ENCODE measurements at places on chromosomes 4 and X.

- no peak for DNase-seq
Measured at GRCh38 chr4:185512516-185512915, 22.8 kb downstream of the PDLIM3 start.

- DNase-seq, result no peak
Measured at GRCh38 chr4:154184238-154184637, 307.4 kb downstream of the DCHS2 start.

GRCh38 chr4:154406018-154406795, 85.4 kb downstream of the DCHS2 start:
- no peak for DNase-seq

- no peak for DNase-seq
Measured at GRCh38 chr4:118846979-118847378, 11.1 kb upstream of the SEC24D start.

DNA sequence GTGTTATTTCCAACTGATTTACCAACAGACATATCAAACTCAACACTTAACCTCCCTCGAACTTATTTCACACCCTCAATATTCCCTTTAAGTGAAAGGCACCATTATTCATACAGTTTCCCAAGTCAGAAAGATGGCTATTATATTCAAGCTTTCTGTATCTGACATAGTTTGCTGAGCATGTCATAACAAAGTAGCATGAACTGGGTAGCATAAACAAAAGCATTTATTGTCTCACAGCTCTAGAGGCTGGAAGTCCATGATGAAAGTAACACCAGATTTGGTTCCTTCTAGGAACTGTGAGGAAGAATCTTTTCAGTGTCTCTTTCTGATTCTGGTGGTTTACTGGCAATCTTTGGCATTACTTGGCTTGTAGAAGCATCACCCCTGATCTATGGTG, 1388.6 kb downstream of the TECRL start:
- no peak for DNase-seq

GRCh38 chrX:30874851-30875250, 14.2 kb downstream of the TAB3 start:
- DNase-seq, result no peak

DNA sequence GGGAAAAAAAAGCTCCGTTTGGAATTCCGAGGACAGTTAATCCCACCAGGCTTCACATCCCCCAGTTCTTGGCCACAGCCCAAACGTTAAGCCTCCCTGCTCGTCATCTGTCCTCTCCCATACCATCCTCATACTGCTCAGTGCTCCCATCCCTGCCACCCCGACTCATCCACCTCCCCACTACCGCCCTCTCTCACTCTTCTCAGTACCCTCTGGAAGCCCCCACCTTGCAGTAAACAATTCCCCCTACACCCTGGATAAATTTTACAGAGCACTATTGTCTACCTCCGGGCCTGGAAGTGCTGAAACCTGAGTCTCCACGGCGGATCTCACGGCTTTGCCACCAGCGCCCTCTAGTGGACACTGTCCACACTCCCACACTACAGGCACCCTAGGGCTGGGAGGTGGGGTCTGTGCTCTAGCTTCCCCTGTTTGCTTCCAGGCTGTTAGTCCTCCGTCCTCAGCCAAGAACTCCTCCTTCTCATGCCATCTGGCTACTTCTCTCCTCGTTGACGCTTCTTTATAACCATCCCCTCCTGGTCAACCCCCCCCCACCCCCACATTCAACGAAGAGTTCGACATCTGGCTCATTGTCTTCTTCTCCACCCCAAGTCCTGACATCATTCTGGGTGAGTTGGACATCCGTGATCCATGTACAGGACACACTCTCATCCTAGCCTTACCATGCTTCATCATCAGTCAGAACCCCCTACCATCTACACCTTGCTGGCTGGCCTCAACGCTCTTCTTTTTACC, 54.5 kb downstream of the RTL9 start:
- DNase-seq, result no peak

- DNase-seq, result no peak
Measured at GRCh38 chrX:8868906-8869305, 67.7 kb upstream of the FAM9A start.

DNA sequence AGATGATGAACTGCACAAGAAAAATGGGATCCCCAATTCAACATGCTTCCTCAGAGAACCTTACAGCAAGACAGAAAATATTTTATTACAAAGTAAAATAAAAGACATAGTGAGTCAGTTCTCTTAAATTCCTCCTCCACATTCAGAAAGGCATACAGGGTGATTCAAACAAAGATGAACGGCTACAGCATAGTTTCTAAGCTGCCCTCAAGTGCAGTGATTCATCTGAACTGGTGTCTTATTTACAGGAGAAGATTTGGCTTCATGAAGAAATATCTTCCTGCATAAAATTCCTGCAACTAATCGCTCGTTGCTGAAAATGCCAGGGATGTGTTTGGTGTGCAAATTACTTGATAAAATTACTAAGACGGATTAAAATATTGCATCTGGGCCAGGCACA, 103.6 kb downstream of the PRKX start:
- peak; percentile 67 for DNase-seq

GRCh38 chr4:98242063-98242462, 19.1 kb upstream of the RAP1GDS1 start:
- no peak for DNase-seq

- no peak for DNase-seq
Measured at GRCh38 chrX:45778616-45779015, 577.9 kb upstream of the DIPK2B start.

- no peak for DNase-seq
Measured at GRCh38 chr4:47662975-47663374, 174.9 kb downstream of the CORIN start.

DNA sequence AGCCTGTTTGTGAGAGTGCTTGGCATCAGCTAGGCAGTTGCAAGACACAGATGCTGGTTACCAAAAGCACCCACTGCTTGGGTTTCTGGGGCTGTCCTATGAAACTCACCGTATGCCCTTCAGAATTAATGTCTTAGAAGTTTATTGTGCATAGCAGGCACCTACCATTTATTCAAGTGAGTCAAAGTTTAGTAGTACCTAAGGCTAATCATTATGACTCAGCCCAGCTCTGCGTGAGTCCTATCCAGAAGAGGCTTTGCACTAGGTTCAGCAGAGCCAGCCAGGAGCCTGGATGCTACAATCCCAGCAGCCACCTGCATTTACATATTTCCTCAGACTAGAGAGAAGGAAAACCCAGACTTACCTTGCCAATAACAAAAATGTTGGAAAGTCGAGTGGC, 4.2 kb downstream of the RPS4X start:
- no peak for DNase-seq

DNA sequence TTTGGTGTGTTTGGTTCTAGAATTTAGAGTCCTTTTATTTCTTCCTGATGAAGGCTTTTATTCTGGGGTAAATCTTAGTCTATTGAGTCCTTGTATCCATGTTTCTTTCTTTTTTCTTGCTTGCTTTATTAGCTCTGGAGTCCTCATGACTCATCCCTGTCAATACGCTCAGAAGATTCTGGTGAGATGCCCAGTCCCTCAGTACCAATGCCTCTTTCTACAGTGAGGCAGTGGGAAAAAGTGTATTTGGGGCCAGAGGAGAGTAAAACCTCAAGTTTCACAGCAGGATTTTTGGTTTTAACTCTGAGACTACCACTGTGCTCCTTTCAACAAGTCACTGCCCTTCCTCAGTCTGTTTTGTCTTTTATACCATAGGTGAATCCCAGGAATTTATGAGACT, 368.0 kb downstream of the GBA3 start:
- peak; percentile 10 for DNase-seq

DNA sequence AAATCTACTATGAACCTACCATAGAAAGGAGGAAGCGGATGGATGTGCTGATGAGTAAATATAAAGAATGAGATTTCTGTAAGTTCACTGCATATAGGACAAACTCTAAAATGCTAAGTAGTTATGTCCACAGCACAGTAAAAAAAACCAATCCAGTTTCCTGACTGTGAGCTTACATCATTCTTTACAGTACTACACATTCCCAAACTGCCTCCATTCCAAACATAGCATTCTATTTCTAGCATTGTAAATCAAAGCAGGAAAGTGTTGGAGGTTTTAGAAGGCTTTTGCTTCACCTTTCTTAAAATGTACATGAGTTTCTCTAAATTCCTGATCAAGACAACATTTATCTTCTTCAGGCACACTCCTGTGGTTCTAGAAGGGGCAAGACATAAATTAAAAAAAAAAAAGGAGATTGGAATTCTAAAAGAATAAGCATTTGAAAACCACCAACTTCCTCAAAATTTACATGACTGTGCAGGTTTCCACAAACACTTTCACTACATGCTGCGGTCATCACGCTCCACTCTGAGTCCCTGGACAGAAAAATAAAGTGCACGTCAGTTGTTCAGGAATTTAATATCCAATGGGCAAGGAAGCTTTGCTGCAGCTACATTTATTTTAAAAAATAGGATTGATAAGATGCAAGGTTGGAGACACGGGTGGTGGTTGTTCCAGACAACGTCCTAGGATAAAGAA, 297.6 kb upstream of the STS start:
- no peak for DNase-seq

DNA sequence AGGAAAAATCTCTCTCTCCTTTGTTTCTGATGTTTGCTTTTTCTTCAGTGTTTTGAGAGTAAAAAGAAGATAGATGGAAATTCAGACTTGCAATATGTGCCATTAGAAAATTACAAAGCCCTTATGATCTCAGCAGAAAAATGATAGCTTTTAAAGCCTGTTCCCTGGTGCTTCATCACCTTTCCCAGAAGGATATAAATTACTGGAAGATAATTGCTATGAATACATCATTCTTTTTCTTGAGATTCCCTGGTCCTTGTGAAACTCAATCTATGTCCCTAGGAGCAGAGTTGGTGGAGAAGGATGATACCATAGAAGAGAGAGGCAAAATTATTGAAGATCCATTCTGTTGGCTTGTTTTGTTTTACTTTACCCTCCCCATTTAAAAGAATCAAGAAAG, 86.5 kb downstream of the GLRA3 start:
- DNase-seq, result no peak

DNA sequence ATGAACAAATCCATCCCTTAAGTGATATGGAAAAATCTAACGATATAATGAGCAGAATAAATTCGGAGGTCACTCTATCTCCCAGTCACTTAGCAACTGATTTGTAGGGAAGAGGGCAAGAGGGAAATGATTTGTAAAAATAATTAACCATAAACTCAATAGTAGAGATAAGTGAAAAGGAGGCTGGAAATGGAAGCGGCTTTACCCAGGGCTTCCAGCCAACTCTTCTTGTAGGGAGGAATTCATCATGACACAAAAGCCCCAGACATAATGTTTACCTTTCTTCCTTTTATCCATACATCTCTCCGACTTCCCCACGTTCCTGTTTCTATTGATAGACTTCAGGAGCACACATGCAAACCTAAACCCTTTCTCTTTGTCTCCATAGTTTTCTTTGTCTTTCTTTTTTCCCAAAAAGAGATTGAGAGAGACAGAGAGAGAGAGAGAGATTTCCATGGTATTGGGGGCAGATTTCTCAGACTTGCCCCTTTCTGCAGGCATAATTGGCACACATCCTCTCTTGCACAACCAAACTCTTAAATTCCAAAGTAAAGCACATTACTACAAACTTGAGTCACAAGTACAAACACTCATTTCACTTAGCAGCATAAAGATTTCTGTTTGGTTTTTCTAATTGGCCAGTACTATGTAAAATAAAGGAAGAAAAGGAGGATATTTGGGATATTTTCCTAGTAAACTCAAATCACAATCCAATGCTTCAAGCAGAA, 140.9 kb downstream of the MAPK10 start:
- no peak for DNase-seq

GRCh38 chrX:115058276-115058675, 40.9 kb upstream of the IL13RA2 start:
- peak; percentile 93 for DNase-seq

- DNase-seq, result no peak
Measured at GRCh38 chr4:136078976-136079375, 1453.3 kb downstream of the PCDH18 start.

GRCh38 chr4:186118582-186118981, 14.1 kb downstream of the FAM149A start:
- DNase-seq, result no peak

- no peak for DNase-seq
Measured at GRCh38 chr4:109389369-109390114, 44.1 kb upstream of the SEC24B start.

DNA sequence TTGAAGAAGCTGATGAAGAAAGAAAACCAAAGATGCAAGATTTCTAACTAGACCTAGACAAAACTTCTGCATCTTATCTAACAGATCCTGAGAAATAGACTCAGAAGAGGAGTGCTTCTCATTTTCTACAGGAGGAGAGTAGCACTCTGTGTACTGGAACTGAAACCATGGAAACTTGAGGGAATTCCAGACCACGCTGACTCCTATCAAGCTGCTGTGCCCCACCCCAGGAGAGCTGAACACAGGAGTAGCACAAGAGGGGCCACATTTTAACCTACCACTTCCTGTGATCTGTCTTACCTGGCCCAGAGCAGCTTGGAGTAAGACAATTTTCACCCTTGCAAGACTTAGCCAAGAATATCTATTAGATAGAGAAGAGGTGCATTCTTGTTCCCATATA, 248.9 kb downstream of the SCFD2 start:
- no peak for DNase-seq

GRCh38 chr4:102388611-102389010, 43.3 kb upstream of the SLC39A8 start:
- no peak for DNase-seq

- no peak for DNase-seq
Measured at GRCh38 chr4:20480165-20480947, 219.9 kb upstream of the PACRGL start.

- DNase-seq, result no peak
Measured at GRCh38 chrX:148804579-148805355, 304.4 kb downstream of the AFF2 start.

- no peak for DNase-seq
Measured at GRCh38 chr4:164239433-164239832, 514.5 kb upstream of the SMIM31 start.

GRCh38 chr4:38861791-38862190, 5.2 kb upstream of the TLR6 start:
- no peak for DNase-seq
